ENCODE measurements at places on chromosomes 1 and 21.

DNA sequence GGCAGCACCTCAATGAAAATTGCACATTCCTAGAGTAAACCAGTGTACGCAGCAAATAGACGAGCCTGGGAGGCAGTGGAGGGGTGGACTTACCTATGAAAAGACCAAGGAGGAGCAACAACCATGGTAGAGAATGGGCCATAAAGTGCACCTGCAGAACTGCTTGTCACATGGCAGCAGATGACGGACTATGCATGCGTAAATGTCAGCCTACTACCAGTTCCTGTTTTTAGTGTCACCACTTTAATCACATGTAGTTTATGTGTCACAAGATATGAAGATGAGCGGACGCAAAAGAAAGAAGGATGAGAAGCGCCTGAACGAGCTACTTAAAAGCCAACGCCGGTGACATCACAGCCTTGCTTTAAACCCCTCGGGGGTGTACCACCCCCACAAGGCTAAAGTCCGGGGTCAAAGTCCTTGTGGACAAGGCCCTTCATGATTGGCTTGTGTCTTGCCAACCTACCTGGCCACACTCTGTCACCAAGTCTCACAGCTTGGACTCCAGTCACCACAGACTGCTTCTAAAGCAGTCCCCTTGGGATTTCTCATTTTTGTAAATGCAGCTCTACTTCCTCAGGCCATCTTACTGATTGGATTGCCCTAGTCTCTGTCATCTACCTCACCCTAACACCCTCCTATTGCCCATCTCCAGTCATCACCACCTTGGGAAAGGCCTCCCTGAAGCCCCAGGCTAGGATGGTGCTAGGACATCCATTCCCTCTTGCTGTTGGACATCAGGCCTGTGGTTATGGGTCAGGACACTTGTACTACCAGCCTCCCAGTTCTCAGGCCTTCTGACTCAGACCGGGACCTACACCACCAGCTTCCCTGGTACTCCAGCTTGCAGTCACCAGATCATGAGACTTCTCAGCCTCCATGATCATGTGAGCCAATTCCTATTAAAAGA, 6.0 kb upstream of the LY9 start:
- DNase-seq: no peak

- DNase-seq: no peak
Observed at GRCh38 chr1:11377001-11377583, 101.9 kb upstream of the DISP3 start.

- DNase-seq: peak; percentile 33
Observed at GRCh38 chr1:8283058-8283884, 34.6 kb upstream of the SLC45A1 start.

GRCh38 chr21:42560517-42561179, 47.0 kb downstream of the SLC37A1 start:
- DNase-seq: no peak

DNA sequence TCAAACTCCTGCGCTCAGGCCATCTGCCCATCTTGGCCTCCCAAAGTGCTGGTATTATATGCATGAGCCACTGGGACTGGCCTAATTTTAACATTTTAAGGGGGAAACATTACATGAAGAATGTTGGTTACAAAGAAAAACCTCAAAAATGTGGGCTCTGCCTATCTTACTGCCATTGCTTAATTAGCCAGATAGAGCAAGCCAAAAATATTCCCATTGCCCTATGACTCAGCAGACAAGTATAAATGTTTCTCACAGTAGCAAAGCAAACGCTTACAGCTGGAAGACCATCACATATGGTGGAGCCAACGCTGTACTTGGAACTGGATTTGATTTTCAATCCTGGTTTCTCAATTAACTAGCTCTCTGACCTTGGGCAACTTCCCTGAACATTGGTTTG, 502.0 kb downstream of the SMYD3 start:
- DNase-seq: no peak

DNA sequence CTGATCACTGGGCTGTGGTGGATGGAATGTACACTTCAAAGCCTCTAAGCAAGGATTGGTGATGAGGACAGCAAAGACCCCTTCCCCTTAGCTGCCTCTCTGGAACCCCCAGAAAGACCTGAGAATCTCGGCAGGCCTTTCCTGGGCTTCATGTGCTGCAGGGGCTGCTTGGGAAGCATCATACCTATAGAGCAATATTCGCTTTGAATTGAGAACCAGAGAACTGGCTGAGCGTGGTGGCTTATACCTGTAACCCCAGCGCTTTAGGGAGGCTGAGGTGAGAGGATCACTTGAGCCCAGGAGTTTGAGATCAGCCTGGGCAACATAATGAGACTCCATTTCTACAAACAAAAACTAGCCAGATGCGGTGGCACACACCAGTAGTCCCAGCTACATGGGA, 22.0 kb downstream of the CSF1 start:
- DNase-seq: no peak

DNA sequence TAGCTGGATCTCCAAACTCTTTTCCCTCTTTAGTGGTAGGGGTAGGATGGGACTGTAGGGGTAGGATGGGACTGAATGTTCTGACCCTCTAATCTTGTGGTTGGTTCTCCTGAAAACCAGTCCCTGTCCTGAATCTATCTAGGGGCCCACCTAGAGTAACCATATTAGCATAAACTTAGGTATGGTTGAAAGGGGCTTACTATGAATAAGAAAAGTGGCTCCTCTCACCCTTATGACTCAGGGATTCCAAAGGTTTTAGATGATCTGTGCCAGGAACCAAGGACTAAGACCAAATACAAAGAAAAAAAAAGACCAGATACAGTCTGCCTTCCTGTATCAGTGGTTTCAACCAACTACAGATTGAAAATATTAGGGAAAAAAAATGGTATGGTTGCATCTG, 28.9 kb downstream of the RNF2 start:
- DNase-seq: no peak

DNA sequence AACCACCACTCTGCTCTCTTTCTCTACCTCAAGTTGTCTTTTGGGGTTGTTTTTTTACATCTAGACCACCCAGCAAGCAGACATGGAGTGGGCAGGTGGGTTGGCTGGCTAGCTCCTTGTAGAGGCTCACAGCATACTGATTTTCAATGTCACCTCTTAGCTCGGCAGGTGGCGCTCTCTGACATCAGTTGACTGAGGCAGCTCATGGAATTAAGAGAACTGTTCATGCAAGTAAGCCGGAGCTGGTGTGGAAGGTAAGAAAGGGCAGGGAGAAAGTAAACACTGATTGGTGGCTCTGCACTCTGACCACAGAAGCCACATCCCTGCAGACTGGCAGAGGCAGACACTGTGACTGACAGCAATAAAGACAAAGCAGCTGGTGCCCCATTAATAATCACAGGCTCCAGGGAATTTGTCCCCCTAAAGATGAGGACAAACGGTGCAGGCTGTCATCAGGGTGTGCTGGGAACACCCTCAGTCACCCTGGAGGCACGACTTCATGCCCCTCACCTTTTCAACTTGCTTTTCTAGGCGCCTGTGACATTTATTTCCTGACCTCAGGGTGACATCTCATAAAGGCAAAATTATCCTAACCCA, 226.8 kb downstream of the LMX1A start:
- peak; percentile 15 for DNase-seq

- DNase-seq: no peak
Observed at GRCh38 chr1:170593173-170594011, 61.4 kb downstream of the GORAB start.

DNA sequence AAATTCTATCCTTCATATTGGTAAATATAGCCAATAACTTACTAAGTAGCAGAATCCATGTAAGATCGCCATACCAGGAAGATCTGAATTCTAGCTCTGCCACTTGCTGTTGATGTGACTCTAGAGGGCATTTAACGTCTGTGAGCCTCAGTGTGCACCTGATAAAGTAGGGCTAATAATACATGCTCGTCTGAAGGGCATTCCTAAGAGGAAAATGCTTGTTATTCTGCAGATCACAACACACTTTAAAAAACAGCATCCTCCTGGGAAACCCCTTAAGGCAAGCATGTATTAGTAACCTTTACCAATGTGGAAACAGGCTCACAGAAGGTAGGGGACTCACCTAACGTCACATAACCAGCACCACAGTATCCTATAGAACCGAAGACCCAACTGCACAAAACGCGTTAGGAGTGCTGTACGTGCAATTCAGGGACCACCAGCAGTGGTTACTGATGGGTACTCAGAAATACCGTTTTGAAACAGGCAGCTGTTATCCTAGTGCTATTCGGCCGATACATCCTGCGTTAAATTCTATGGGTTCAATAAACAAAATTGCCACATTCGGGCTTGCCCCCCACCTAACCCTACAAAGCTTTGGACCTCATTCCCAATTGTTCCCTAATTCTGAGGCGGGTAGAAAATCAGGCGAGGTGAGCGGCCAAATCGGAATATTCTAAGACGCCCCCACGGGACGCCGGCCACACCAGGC, 758 bp downstream of the DEPDC1 start:
- peak; percentile 23 for DNase-seq

- DNase-seq: no peak
Observed at GRCh38 chr21:21096956-21097355, 98.7 kb downstream of the NCAM2 start.

DNA sequence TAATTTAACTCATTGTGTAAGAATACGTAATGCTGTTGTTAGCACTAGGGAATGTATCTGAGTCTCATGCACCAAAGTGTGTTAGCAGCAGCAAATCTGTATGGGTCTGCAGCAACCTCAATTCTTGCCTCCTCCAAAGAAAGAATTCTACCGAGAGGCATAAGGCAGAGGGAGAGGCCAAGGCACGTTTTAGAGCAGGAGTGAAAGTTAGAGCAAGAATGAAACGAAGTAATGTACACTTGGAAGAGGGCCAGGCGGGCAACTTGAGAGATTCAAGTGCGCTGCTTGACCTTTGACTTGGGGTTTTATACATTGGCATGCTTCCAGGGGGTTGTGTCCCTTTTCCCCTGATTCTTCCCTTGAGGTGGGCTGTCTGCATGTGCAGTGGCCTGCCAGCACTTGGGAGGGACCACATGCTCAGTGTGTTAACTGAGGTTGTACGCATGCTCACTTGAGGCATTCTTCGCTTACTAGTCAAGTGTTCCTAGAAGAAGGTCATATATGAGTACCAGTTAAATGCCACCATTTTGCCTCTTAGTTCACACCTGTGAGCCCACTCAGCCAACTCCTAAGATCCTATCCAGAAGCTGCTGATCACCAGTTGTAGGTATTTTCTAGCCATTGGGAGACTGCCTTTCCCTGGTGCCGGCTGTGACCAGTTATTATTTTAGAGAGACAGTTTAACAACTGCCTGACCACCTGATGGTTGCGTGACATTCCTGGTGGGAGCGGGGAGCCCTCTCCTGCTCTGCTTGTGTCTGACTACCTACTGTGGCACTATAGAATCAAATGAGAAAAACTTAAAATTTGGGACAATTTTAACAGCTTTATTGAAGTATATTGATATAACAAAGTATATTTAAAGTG, 2.7 kb upstream of the CNN3 start:
- no peak for DNase-seq

DNA sequence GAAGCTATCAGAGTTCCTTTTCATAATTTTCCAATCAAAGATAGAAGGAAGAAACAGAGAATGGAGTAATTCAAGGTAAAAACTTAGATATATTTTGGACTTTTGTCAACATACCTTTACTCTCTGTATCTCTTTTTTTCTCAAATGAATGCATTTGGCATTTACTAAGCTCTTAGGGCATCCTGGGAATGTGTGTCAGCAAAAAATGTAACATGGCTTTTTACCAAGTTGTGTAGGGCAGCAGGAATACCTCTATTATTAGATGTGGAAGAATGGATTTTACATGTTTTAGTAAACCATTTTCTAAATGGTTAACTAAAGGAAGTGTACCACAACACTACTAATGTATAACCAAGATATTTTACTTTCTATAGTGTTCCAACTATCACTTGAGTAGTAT, 4.2 kb upstream of the COL11A1 start:
- DNase-seq: no peak

DNA sequence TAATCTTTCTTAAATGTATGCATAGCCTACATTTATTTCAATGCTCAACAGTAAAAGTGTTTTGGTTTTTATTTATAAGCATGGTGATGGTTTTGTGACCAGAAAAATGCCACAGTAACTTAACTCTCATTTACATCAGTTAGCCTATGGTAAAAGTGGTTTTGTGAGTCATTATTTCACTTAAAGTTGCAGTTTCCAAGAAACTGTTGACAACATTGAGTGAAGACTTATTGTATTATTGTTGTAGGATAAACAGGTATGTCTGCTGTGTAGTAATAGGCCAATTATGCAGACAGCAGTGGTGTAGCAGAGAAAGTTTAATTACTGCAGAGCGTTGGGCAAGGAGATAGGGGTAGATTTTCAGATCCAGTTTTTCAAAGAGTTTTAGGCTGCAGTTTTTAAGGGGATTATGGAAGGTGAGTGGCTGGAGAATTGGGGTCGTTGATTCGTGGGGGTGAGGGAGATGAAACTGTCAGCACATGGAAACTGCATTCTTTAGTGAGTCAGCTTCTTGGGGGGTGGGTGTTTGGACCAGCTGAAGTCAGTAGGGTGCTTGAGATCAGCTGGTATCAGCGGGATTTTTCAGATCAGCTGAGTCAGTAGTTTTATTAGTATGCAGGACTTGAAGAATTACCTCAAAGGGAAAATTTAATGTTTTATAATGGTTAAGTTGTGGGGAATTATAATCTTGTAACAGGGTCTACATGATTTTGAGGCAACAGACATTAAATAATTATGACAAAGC, 168.7 kb upstream of the FMN2 start:
- no peak for DNase-seq

DNA sequence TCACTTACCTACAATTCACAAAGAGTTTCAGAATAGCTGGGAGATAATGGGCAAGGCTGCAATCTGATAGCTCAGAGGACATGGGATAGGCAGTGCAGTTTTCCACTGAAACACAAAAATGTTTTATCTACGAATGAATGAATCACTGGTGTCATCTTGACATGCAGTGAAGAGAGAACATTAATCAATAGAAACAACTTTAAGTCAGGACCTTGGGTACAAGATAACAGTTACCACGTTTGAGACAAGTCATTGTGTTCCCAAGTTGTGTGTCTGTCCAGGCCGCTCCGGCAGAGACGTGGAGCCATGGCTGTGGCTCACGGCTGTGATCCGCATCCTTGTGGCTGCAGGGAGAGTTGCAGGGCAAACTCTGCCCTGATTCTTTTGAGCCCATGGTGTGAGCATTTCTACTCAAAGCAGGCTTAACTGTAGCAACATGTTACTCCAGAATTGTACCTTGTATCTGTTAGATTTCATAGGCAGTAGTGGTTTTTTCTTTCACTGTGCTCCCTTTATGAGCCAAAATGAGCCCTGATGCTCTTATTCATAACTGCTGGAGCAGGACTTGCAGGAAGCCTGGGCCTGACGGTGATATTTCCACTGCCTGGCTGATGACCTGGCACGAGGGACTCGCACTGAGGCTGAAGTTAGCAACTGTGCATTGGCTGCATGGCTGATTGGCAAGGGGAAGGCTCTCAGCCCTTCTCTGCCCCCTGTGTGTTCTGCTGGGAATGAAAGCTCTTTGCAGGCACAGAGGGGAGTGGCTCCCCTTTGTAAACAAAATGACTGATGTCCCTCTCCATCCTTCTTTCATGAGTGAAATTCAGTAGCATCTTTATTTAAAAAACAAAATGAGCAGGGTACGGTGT, 465.2 kb downstream of the AJAP1 start:
- no peak for DNase-seq

GRCh38 chr1:115196296-115196695, 107.0 kb upstream of the TSPAN2 start:
- DNase-seq: no peak

GRCh38 chr1:37036667-37037053, 2.3 kb upstream of the GRIK3 start:
- no peak for DNase-seq

GRCh38 chr1:106875622-106876021, 180.9 kb upstream of the PRMT6 start:
- no peak for DNase-seq

GRCh38 chr1:161177936-161178244, 583 bp upstream of the B4GALT3 start:
- DNase-seq: no peak

Measured in T-helper 2 cell treated with Interferon-gamma antibody and Interleukin-4, amounts not matched to agents 5 μg/mL and 100 μg/mL, for 36 hours (primary cell).